ENCODE measurements at places on chromosomes 4 and X.

GRCh38 chr4:24770032-24770584, 25.3 kb upstream of the SOD3 start:
- no peak for DNase-seq

- DNase-seq, result no peak
These were observed 80.9 kb downstream of the FAM114A1 start for GRCh38 chr4:38948551-38948950.

- DNase-seq, result no peak
These were observed 254.2 kb downstream of the ADAMTS3 start for GRCh38 chr4:72314869-72315268.

- DNase-seq, result no peak
These were observed 69.6 kb downstream of the ENPP6 start for GRCh38 chr4:184147858-184148737.

GRCh38 chr4:94408549-94409374, 43.0 kb upstream of the PDLIM5 start:
- DNase-seq, result no peak

DNA sequence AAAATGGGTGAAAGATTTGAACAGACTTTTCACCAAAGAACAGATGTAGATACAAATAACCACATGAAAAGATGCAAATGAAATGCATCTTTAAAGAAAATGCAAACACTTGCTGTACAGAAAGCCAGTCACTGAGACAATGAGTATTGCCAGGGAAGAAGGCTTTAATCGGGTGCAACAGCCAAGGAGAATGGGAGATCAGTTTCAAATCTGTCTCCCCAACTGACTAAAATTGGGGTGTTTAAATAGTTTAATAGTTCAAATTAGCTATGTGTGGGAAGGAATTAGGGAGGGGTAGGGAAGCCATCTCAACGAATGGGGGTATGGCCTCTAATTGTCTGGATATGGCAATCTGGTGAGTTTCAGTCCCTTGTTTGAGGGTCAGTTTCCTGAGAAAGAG, 295.4 kb downstream of the PTTG2 start:
- no peak for DNase-seq

DNA sequence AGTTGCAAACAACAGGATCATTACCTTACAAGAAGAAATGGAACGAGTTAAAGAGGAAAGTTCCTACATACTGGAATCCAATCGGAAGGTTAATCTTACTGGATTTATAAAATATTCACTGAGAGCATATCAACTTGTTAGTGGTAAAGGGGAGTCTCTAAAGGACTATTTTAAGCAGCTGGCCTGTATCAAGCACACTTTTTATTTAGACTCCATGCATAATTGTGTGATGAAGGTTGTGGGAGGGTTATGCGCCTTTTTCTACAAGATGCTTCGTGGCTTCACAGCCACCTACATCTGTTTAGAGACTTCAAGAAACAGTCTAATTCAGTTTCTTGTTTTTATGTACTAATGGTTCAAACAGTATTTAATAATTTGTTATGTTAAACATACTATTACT, 56.6 kb downstream of the GRSF1 start:
- no peak for DNase-seq

- DNase-seq, result no peak
These were observed 28.9 kb upstream of the CAMK2D start for GRCh38 chr4:113790478-113790877.
